ENCODE measurements at places on chromosomes 4 and X.

DNA sequence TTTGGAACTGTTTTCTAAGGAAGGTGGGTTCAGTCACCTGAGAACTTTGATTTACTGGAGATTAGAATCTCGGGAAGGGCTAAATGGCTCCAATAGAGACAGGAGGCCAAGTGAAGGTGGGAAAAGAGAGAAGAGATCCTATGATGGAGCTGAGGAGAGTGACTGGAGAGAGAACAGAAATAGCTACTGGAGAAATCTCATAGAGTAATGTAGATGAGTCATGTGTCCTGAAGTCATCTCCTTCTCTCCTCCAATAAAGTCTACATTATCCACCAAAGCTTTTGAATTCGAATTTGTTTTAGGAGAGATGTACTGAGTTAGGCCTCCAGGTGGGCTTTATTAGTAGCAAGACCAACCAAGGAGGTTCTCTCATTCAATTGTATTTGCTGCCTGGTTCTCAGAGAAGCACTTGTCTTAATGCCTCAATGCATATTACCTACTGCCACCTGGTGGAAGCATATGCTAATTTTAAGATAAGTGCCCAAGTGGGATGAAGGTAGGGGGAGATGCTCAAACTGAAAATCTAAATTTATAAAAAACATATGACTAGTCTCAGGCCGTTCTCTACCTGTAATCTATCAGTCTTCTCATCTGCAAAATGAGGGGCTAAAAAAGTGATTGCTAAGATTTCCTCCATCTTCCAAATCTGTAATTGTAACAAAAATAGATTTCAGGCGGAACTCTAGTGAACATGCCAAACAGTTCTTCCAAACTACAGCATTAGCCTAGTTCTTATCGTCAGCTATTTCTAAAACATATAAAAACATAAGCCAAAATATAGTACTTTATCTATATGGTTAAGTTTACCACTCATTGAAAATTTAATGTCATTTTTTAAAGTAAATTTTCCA lies 24.4 kb downstream of the TXK start:
- DNase-seq: no peak

- no peak for DNase-seq
These were observed 319.1 kb downstream of the GPAT3 start for GRCh38 chr4:83855044-83855443.

DNA sequence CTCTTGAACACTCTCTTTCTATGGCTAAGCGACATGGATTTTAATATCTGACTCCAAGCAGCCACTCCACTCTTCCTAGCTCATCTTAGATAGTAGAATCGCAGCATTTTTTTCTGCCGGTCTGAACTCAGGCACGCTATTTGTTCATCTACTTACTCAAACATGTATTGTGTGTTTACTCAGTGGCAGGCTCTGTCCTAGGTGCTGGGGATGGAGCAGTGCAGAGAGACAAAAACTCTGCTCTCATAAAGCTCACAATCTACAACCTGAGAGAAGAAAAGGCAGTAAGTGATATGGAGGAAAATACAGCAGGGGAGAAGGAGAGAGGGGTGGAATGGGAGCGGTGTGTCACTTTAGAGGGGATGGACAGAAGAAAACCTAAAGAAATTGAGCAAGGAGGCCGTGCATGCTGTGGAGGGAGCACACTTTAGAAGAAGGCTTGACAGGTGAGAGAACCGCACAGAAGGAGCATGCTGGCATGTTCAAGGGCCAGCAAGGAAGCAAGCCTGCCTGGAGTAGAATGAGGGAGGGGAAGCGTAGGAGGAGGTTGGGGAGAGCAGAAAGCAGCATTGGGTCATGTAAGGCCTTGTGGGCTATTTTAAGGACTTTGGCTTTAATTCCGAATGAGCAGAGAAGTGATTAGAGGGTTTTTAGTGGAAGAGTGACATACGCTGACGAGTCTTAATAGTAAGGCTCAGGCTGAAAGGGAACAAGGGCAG lies 132.0 kb downstream of the ANK2 start:
- no peak for DNase-seq

GRCh38 chr4:174855050-174855449 lies 26.0 kb upstream of the GLRA3 start:
- DNase-seq: no peak

DNA sequence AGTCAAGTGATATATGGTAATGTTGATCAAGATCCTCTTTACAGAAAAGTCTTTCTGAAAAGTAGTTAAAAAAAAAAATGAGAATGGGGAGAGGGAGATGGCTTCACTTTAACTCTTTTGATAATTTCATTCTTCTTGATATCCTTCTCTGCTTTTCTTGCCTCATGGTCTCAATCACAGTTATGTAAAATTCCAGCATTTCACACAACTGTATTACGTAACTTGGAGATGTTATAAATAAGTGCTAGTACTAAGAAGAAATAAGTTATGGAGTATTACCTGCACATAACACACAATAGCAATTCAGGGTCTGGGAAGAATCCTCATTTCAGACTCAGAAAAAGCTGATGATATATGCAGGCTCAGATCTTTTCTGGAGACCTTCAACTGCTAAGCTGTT lies 22.0 kb downstream of the RUFY3 start:
- no peak for DNase-seq

DNA sequence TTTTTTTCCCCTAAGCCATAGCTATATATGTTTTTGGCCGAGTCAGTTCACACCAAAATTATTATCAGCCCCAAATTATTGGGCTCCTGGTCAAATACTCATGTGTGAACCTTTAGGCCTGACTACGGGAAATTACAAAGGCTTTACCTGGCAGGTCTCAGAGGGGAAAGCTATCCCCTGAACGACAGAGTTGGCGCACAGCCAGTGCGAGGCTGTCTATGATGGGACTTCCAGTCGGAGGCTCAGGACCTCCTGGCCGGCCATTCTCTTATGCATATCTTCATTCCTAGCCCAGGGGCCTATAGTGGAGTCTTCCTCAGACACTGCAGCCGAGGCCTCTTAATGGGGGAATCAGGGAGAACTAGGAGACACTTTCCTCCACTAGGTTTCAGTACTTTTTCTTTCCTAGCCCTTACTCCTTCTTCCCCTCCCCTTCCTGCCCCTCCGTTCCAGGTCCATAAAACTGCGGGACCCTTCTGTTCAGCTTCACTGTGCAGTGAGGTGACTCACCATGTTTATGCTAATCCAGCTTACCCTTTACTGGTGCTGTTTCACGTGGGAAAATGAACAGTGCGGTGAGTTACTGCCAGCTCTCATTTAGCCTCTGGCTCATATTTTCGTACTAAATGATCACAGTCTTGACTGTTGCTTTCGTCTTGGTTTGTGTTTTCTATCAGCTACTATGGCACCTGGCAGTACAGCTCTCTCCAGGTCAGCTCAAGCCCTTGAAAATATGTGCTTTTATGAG lies 533.9 kb downstream of the FSTL5 start:
- no peak for DNase-seq

DNA sequence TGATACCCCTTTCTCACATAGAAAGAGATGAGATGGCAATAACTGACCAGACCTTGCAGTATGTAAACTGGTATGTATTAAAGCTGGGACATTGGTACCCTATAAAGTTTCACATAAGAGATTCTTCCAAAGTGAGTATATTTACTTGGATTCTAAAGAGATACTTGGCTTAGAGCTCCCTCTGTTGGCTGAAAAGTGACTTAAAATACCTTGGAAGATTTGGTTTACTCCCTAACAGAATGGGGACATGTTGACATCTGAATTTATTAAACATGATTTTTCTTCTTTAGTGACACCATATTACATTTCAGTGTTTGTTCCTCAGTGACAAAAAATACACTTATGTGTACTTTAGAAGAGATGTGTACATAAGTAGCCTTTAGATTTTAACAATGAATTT lies 47.9 kb upstream of the RGN start:
- no peak for DNase-seq

GRCh38 chr4:30901461-30902451 lies 181.6 kb downstream of the PCDH7 start:
- DNase-seq: no peak

DNA sequence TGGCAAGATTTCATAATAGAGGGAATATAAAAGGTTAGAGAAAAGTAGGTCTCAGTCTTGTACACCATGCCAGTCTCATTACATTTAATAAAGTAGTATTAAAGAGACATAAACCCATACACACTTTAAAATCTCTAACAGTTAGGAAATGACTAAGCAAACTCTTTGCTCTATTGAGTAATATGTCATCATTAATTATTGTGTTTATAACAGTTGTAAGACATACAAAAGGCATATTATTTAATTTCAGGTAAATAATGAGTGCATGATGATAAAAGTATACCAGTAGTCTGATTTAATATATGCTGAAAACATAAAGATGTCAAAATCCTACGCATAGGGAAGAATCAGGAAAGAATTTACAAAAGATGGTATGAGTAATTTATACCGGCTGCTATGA lies 31.0 kb upstream of the FGG start:
- DNase-seq: no peak

Data from stimulated activated CD4-positive, alpha-beta T cell treated with anti-CD3 and anti-CD28 coated beads, TNF-alpha, amount 100 ng/mL, for 4 hours (primary cell).